Occipital lobe (tissue), 3 donors: ENCODE measurements at places on chromosomes 1 and 21.

GRCh38 chr1:11455967-11456570 lies 22.9 kb upstream of the DISP3 start:
- DNase-seq: no peak

DNA sequence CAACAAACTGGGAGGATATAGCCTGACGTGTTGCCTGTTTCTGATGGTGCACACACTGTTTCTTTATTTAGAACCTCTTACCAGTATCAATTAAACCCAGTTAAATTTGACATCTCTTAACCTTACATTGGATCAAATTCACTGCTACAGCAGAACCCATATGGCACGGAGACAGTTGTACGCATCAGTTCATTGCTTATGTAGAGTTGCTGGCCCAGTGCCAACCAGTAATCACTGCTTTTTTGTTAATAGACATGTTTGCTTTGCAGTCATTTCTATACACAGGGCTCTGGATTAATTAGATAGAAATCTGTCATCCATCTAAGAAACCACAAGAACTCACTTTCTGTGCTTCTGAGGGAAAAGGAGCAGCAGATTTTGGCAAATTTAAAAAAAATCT lies 154.0 kb downstream of the RWDD3 start:
- DNase-seq: no peak

DNA sequence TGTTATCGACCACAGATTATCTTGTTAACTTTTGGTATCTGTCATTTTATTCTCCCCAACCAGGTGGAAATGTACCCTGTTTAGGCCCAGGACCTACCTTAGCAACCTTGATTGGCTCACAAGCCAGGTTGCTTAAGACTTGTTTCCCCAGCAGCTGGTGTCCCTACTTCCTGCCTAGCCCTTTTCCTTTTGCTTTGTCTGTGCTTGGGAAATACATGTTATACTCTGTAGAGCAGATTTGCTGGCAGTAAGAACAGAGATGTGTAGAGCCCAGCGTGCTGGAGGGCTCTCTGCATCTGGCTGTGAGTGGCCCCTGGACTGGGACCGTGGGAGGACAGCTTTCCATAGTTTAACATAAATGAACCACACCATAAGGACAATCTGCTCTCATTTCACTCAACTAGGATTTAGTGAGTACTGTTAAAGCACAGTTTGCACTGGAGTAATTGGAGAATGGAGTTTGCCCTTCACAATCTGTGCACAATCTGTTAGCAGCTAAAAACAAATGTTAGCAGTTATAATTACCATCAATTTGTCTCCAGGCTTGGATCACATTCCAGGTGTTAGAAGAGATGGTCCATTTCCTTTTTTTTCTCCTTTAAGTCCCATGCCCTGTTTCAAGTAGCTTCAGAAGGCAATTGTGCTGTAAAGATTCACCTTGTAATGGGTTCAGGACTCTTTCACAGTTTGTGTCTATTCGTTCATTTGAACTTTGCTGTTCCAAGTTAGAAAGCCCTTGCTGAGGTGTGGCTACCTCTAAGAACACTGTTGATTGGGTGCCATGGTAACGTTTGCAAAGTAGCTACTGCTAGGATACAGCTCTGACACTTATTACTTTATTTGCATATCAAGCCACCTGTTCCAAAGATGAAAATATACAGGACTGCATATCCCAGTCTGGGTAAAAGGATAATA lies at the start of gene APOBEC4:
TSS of gene APOBEC4 (minus strand) at position 770 of the 915 bp plus-strand sequence. CDS start 4,535 bp downstream, outside the sequence.
- DNase-seq: no peak

- no peak for DNase-seq
Measured at GRCh38 chr1:238088560-238089290, 198.0 kb upstream of the ZP4 start.

- DNase-seq: no peak
Measured at GRCh38 chr1:160576884-160577283, 2.4 kb downstream of the CD84 start.

DNA sequence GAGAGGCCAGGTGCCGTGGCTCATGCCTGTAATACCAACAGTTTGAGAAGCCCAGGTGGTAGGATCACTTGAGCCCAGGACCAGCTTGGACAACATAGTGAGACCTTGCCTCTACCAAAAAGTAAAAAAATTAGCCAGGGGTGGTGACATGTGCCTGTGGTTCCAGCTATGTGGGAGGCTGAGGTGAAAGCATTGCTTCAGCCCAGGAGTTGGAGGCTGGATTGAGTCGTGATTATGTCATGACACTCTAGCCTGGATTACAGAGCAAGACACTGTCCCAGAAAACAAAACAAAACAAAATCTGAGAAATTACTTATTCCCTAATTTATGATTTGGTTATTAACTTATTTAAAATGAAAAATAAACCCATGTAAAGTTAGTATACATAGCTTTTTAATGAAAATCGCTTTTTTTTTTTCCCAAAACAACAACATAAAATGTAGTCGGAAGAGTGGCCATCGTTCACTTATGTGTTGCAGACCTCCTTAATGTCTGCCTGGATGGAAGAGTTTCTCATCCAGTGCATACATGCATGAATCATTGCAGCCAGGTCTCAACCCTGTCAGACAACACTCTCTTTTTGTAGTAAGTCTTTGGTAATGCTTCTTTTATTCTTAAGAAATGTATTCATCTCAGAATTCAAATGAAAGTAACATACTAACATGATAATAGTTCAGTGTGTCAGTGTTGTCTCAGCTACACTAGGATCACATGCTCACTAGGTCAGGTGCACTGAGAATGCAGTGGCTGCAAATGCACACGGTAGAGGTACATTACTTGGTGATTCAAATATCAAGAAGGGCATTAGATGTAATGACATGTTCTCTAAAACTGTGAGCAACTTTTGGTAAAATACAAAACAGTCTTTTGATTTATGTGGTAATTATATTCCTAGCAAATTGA lies 28.0 kb downstream of the ITSN1 start:
- DNase-seq: no peak

GRCh38 chr1:232293361-232293760 lies 336.6 kb downstream of the SIPA1L2 start:
- no peak for DNase-seq
